ENCODE measurements at places on chromosomes 16 and 17.

DNA sequence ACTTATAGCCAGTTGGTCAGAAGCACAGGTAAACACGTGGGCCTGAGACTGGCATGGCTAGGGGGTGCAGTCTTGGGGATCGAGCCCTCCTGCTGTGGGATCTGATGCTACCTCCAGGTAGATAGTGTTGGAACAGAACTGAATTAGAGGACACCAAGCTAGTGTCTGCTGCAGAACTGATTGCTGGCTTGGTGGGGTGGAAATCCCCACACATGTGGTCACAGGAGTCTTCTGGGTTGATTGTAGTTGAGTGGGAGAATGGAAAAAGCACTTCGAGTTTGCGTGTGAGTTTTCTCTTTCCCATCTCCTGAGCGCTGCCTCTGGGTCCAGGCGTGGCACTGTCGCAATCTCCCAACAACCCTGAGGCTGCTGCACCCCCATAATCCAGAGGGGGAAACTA, 8.0 kb upstream of the SPATA32 start:
- no peak for DNase-seq

GRCh38 chr17:61002316-61002736, 324.7 kb downstream of the BCAS3 start:
- DNase-seq = peak; percentile 18

DNA sequence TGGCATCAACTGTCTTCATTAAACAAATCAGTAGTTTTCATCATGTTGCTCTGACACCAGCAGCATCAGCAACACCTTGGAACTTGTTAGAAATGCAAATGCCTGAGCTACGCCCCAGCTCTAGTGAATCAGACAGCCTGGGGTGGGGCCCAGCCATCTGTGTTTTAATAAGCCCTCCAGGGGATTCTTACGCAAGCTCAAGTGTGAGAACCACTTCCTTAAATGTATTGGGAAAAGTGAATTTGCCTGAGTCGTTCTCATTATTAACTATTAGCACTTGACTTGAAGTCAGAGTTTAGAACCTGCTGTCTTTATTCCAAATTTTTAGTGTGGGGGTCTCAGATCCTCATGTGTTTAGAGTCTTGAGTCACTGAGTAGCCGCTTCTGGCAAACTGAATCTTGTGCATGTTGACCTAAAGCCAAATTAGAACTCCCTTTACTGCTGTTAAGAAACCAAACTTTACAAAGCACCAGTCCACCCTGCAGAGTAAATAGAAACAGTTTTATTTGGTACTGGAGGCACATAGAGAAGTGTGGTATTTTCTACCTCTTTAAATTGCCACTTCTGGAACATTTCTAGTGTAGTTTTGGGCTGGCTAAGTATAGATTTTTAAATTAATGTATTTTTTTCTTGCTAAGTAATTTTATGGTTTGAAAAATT, 137.4 kb upstream of the COX10 start:
- no peak for DNase-seq

DNA sequence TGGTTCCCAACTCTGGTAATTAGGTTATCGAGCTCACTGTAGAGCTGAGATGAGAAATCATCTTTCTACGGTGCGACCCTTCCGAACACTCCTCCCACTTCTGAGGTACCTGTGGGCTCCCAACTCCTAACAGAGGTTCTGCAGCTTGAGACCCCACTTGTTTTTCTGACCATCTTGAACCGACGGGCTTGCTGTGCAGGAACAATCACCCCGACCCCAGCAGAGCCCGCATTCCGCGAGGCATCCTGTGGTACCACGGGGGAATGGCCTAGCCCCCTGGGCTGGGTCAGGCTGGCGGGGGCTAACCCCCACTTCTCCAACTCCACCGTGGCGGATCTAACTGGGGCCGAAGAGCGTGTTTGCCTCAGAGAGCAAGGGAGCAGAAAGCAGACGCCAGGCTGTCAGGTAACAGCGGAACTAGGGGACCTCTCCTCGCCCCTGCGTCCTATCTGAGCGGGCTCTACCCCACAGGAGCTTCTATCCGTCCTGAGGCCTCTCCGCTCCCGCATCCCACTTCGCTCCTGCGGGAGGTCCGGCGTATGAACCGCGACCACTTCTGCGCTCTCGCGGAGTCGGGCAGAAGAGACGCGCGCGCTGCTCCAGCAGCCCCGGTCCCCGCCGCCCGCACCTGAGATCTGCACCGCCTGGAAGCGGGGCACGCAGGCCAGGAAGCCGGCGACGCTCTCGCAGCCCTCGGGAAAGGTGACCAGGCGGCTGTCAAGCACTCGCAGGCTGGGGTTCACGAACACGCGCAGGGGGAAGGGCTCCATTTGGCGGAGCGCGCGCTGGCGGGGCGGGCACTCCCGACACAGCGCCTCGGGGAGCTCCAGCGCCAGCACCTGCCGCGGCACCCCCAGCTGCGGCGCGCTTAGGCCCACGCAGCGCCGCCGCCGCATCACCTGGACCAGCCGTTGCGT, 761 bp downstream of the PDF start:
- DNase-seq = no peak

GRCh38 chr17:69031839-69032238, 28.9 kb downstream of the ABCA9 start:
- no peak for DNase-seq

- DNase-seq = no peak
Measured at GRCh38 chr16:19130852-19131824, 17.4 kb downstream of the ITPRIPL2 start.

- no peak for DNase-seq
Measured at GRCh38 chr16:80230328-80231120, 310.3 kb upstream of the DYNLRB2 start.

DNA sequence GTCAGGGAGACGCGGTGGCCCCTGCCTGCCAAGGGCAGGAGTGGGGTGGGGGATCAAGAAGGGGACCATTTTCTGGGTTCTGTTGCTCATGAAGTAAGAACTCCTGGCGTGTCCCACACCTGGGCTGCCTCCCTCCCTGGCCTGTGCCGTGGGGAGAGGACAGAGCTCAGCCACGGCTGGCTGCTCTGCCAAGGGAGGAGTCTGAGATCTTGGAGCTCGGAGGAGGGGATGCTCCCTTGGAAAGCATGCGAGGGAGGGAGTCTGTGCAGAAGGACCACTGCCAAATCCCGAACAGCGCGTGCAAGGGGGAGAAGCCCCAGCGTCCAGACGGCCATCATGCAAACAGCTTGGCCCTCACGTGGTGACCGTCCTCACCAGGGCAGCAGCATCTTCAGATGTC, 64.2 kb upstream of the ZNF469 start:
- no peak for DNase-seq

GRCh38 chr16:84560269-84560668, 55.8 kb upstream of the MEAK7 start:
- no peak for DNase-seq

DNA sequence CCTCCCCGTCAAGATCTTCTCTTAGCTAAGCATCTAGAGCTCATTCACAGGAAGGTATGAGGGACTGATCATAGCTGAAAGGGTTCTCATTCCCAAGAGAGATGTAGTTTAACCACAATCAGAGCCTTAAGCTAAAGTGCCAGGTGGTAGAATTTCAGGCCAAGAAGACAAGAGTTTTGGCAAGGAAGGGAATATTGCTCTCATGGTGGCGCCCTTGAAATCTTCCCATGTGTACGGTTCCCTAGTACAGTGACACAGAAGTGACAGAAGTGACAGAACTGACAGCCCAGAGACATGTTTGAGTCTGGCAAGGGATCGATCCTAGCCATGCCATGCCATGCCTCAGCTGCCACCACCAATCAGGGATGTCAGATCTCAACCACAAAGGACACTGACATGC, 2.5 kb downstream of the GRIN2C start:
- DNase-seq = no peak

DNA sequence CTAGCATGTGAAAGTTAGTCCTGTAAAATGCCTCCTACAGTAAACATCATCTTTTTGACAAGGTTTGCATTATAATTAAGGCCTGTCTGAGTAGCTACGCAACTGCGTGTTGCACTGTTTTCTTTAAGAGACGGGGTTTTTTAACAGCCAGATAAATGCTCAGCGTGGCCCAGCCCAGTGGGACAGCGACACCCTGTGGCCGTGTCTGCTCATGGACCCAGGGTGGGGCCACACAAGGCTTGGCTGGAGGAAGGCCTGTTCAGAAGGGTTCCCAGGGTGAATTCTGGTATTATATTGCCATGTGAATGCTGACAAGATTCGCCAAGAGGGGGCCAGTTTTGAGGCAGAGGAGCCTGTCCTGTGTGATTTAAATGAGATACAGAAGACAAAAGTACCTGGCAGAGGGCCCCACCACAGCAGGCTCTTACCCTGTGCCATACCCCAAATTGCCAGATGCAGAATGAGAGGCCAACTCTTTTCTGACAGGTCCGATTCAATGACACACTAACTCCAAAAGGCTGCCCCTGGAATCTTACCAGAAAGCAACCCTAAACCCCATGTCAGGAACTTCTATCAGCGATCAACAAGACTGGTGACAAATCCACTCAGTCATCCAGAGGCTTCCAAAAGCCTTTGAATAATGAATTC, 65.9 kb upstream of the IRX6 start:
- DNase-seq = no peak

DNA sequence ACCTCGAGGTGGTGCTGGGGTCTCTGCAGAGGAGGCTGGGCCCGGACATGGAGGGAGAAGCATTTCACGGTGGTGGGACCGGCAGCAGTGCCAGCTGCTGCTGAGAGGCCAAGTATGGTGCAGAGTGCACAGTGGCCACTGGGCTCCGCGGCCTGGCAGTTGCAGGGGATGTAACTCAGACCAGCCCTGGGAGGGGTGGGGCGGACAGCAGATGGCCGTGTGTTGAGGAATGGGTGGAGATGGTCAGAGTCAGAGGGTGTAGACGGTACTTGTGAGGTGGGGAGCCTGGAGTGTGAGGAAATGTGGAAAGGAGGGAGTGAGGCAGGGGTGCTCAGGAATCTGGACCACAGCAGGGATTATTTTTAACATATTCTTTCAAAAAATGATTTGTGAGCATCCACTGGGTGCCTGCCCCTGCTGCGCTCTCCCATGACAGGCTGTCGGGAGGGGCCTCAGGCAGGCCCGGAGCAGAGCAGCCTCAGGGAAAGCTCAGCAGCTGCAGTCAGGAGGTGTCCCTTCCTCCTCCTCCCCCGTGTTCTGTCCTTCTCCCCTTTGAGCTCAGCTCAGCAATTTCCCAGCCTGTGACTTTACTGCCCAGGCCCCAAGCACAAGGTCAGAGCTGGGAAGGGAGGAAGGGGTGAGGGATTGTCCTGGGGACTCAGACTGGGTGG, 113.1 kb downstream of the RAP1GAP2 start:
- DNase-seq = no peak

DNA sequence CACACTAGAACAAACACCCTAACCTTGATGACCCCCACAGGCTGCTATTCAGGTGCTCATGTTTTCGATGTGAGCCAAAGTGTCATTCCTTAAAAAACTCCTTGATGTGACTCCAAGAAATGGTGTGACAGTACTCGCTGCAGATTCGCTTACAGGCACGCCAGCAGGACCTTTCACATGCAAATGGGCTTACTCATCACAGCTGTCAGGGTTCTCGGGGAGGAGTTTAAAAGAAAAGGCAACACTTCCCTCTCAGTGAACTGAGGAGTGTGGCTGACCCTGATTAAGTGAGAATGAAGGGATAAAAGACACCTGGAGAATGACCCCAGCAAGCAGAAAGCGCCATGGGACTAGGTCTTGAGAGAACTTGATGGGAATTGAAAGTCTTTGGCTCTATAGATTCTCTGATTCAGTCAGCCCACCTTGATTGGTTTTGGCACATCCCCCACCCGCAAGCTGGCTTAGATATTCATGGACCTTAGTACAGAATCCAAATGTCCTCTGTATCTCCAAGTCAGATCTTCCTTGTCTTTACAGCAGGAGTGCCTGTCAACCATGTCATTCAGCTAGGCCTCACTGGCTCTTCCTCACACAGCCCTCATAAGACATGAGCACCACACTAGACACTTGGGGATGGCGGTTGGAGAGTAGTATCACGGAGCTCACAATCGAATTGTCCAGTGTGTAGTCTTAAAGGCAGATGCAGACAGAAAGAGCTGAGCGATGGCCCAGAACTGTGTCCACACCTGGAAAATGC, 82.6 kb downstream of the HIC1 start:
- no peak for DNase-seq

DNA sequence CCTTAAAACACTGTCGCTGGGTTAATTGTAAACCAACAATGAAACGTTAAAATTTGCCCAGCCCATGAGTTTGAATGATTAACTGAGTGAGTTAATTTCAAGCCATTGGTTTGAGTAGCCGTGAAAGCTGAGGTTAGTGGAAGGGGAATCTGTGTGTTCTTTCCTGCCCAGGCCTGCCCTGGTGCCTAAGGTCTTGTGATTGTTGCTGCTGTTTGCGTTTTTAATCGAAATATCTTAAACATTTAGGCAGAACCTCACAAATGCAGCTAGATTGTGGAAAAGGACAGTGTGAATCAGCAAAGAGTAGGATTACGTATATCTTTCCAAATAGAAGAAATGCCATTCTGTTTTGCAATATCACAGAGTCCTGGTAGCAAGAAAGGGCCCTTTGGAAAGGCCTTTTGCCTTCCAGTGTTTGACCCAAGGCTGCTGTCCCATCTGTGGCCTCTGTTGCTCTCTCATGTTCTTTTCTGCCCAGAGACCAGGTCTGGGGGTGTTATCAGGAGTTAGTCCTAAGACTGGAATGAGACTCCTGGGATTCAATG, 113.8 kb downstream of the MSI2 start:
- no peak for DNase-seq

DNA sequence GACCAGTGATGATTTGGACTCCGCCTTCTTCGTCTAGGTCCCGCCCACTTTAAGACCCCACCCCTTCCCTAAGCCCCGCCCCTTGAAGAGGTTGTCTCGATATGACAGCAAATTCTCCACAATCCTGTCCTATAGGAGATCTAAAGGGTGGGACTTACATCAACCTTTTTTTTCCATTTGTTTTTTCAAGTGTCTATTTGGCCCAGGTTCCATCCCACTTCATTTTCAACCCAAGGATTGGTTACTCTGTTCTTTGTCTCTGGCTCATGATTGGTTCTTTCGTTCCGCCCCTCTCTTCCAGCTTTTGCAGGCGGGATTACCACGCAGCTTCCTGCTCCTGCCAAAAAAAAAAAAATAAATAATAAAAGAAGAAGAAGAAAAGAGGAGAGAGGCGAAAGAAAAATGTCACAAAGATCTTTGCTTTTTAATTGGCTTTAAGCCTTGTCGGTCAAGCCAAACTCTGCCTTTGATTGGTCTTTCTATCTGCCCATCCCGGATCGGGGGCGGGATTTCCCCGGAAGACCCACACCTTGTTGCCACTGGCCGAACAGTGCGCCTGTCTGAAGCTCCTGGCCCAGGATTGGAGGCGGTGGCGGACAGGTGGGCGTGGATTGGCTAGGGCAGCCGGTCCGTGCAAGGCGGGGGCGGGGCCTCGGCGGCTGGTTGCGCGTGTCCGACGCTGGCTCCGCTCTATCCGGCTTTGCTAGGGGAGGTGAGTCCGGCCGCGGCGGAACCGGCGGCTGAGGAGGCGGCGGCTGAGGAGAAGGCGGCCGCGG, 1.2 kb upstream of the NLK start:
- peak; percentile 100 for DNase-seq

Measured in hematopoietic multipotent progenitor cell treated with erythropoietin and hydrocortisone succinate and interleukin-3 and kit ligand, for 17 days (in vitro differentiated cells).